ENCODE measurements at places on chromosomes 5 and 9.

DNA sequence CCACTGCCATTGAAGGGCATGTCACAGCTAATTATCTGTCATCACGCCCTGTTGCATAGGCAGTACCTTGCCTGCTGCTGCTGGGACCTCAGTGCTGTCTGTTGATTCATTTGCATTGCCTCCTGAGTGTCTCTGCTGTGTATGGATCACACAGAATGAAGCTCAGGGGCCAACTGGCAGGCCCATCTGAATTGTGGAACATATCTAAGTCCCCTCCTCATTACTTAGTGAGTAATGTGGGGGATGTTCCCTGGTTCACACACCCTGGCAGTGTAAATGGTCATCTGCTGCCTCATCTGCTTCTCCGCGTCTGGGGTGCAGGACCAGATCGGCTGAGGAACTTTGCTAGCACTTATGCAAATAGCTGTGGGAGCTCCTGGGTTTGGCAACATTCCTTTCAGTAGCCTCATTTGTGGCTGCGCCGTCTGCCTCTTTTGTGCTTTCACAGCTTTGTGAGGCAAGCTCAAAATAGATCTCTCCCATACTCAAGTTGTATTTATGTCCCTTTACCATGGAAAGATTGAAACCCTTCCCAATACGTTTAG, 25.4 kb downstream of the TYRP1 start:
- H3K36me3 ChIP-seq: no peaks in the 10 kb centered on the region
- DNase-seq: no peak
- H3K4me3 ChIP-seq: no peak overlapping the region
- no peak overlapping the region for H3K27ac ChIP-seq
- H3K27me3 ChIP-seq: no peaks in the 10 kb centered on the region
- H3K4me1 ChIP-seq: no peaks in the 10 kb centered on the region

DNA sequence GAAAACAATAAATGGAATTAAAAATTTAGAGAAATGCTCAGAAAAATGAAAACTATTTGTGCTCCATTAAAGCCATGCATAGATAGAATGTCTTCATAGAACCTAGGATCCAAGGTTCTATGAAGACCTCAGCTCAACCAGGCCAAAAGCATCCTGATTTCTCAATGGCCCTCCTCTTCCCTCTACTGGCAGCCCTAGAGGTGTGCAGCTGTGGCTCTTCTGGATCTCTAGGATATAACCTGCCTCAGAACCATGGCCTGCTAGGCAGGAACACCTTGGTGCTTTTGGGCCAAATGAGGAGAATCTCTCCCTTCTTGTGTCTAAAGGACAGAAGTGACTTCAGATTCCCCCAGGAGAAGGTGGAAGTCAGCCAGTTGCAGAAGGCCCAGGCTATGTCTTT, 15.1 kb downstream of the IFNA1 start:
- H3K36me3 ChIP-seq: no peaks in the 10 kb centered on the region
- H3K27me3 ChIP-seq: no peaks in the 10 kb centered on the region
- no peaks in the 10 kb centered on the region for H3K4me1 ChIP-seq
- H3K4me3 ChIP-seq: no peak overlapping the region
- no peak for DNase-seq
- no peak overlapping the region for H3K27ac ChIP-seq

GRCh38 chr9:132023419-132024180, 56.1 kb downstream of the MED27 start:
- H3K27ac ChIP-seq: no peak overlapping the region
- H3K4me3 ChIP-seq: no peak overlapping the region
- no peak for DNase-seq
- H3K4me1 ChIP-seq: no peaks in the 10 kb centered on the region
- H3K27me3 ChIP-seq: no peaks in the 10 kb centered on the region

DNA sequence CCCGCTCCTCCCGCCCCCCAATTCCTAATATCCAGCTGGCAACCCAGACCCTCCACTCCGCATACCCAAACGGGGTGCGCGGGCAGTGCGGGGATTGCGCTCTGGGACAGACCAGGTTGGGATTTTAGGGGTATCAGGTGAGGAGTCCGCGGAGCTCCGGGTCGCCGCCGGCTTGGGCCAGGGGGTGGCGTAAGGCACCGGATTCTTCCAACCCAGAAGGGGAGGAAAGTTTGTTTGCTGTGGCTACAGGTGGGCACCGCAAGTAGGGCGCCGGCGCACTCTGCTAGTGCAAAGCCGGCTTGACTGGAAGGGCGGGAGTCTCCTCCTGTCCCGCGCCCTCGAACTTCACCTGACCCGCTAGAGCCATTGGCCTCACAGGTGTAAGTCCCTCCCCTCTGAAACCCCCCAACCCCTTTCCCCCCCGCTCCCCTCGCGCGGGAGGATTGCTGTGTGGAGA, 709 bp downstream of the IQGAP2 start:
- H3K36me3 ChIP-seq: no peaks in the 10 kb centered on the region
- DNase-seq: peak; percentile 69
- peaks cover 27% of the 10 kb centered on the region for H3K4me1 ChIP-seq
- no peaks in the 10 kb centered on the region for H3K27me3 ChIP-seq
- peak overlapping the region; percentile 81 for H3K4me3 ChIP-seq
- peak overlapping the region; percentile 97 for H3K27ac ChIP-seq

GRCh38 chr5:100026606-100027005, 508.6 kb upstream of the FAM174A start:
- no peaks in the 10 kb centered on the region for H3K27me3 ChIP-seq
- DNase-seq: no peak
- H3K4me3 ChIP-seq: no peak overlapping the region
- H3K4me1 ChIP-seq: no peaks in the 10 kb centered on the region
- no peak overlapping the region for H3K27ac ChIP-seq
